Right renal pelvis (tissue), 4 donors: ENCODE measurements at places on chromosomes 2 and 18. TPM values are rescaled to one million over a fixed set of nuclear protein-coding genes. Genes with fewer than 3 reads are reported as not detected.

DNA sequence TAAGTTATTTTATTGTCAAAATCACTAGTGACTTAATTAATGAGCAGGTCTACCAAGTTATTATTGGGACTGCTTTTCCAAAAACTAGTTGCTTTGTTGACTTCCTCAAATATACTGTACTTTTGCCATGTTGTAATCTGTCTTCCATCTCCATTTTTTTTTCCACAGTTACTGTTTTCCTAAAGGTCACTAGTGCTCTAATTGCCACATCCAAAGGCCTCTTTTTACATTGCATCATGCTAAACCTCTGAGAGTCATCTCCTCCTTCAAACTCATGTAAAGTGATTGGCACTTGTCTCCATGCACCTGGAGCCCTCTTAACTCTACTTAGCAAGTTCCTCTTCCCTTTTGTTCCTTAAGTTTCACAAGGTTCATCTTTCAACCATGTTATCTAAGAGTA, 11.8 kb downstream of the PMAIP1 start:
- DNase-seq, result no peak

The ST3GAL5 gene
- 13.1 TPM for polyA plus RNA-seq

DNA sequence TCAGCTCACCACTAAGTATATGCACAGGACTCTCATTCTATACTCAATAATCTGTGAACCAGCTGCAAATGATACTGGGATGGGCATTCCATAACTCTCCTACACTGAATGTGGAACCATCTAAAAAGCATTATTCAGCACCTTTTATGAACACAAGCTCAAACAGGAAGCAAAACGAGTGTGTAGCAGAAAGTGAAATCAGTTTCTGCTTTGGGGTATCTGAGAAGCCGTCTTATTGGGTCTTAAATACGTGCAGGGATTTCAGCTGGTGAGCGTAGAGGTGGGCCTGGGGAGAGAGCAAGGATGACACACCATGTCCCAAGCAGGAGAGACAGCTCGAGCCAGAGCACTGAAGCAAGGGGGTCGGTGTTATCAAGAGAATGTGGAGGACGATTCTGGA, 120.0 kb upstream of the TTN start:
- DNase-seq, result no peak

The KIF5C gene
- polyA plus RNA-seq, result 7.8 TPM

The MFSD2B gene
- 4.1 TPM for polyA plus RNA-seq

DNA sequence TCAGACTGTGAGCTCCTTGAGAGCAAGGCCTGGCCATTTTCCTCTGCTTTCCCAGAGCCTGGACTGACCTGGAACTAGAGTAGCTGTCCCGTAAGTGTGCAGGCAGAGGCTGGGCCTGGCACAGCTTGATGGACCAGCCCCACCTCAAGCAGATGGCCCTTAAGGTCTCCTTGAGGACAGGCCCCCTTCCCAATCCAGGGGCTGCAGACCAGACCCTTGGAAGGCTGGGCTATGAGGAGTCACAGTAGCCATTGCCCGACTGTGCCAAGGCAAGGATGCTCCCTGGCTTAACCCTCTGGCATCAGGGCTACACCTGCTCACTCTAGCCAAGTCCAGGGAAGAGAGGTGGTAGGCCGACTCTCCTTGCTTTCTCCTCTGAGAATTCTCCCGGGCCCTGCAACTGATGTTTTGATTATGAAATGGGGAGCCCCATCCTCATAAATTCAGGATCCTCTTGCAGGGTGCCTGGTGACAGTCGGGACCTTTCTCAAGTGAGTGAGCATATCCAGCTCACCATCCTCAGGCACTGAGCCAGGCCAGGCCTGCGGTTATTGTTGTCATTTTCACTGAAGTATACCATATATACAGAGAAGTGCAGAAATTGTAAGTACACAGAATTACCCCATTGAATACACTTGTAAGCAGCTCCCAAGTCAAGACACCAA, 51.7 kb downstream of the DPYSL5 start:
- DNase-seq, result no peak

GRCh38 chr2:117771969-117772630, 42.4 kb upstream of the DDX18 start:
- peak; percentile 22 for DNase-seq

- DNase-seq, result peak; percentile 1
These were observed 28.4 kb downstream of the FAM228A start for GRCh38 chr2:24203029-24203786.

DNA sequence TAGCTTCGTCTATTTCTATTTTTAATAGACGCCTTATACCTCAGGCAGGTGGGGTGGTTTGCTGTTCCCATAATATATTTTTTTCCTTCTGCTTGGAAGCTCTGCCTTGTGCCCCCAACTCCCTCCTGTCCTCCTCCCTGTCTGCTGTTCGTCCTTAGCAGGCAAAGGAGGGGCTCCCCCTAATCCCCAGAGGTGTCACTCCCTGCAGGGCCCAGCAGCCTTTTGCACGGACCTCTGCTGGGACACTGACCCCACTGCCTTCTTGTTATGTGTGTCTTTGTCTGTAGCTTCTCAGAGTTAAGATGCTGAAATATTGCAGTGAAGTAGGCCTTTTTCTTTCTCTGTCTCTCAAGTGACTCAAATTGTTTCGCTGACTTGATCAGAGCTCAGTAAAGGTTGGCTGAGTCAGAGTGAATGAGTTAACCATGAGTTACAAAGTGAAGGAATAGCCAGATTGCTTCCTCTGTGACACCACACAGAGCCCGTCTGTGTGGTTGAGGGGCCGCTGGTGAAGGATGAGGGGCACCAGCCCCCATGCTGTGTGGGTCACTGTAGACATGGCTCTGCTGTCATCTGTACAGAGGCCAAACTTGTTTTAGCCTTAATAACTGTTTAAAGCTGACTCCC, 47.7 kb downstream of the PRKCE start:
- no peak for DNase-seq

DNA sequence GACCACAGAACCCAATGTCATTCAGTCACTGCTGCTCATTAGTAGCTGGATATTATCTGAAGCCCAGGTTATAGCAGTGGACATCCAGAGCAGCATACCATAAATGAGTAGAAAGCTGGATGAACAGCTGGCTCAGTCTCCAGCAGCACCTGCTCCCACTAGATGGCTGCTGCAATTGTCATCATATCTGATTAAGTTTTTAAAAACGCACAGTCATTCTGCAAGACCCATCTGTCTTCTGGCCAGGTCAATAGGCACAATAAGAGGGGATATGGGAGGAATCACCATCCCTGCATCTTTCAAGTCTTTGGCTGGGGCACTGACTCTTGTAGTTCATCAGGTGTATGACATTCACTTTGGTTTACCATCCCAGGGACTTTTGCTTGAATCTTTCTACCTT, 55.1 kb upstream of the XDH start:
- no peak for DNase-seq

DNA sequence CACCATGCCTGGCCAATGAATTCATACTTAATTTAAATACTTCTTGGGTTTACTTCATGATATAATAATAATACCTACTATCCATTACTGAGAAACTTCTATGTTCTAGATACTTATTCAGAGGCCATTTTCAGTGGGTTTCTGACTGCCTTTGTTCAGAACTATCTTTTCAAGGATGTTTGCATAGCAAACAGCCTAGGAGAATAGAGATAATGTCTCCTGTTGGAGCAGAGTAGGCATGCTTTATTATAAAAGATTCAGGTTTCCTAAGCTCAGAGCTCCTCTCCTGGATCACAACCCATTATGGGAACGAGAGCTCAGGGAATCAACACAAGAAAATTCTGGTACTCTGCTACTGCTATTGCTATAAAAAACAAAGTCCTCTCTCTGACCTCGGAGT, 11.1 kb downstream of the FASTKD1 start:
- DNase-seq, result no peak

The FAM110C gene
- 10.6 TPM for polyA plus RNA-seq

GRCh38 chr2:16181062-16181740, 240.9 kb downstream of the MYCN start:
- DNase-seq, result no peak

DNA sequence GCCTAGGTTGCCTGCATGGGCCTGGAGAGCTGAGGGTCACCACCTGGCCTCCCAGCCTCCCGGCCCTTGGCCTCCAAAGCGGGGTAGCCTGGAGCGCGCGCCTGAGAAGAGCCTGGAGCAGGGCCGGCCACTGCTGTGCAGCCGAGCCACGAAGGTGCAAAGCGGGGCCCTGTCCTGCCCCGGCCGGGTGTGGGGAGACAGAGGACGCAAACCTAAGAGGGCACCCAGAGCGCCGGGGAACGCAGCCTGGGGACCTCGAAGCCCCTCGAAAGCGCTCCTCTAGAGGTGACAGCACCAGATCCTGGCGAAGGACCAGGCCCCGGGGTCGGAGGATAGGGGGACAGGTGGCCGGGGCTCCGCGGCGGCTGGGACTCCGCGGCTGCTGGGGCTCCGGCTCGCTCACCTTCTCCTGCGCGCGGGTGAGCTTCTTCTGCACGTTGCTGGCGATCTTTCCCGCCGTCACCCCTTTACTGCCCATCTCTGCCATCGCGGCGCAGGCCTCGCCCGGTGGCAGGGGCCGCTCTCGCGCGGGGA, 430 bp downstream of the BIN1 start:
- DNase-seq, result no peak

DNA sequence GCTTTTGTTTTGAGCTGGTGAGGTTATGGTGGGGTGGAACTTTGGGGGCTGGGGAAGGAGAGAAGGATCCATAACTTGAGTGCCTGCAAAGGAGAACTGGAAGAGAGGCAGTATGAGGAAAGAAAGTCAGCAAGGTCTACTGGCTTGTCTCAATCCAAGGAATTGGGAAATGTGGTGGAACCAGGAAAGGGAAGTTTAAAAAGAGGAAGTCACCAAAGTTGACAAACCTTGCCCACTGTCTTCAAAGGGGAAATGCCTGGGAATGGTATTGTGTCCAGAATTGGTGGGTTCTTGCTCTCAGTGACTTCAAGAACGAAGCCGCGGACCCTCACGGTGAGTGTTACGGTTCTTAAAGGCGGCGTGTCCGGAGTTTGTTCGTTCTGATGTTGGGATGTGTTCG, 304.1 kb upstream of the FAM98A start:
- no peak for DNase-seq

The TCF23 gene
- 0.79 TPM for polyA plus RNA-seq

The FZD7 gene
- 82.8 TPM for polyA plus RNA-seq

DNA sequence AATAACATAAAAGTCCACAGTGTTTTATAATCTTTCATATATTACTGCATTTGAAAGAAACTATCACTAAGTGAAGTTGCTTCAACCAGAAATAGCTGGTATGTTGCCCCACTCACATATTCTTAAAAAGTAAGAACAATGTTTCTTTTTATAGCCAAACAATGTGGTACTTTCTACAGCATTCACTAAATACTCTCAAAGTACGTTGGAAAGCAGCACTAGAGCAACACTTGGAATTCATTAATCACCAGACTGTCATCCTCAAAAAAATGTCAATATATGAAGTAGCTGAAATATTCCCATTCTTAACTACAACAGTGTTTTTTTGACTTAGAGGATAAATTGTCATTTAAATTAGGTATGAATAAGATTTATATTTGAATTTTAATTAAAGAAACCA, 32.8 kb downstream of the COBLL1 start:
- DNase-seq, result no peak

DNA sequence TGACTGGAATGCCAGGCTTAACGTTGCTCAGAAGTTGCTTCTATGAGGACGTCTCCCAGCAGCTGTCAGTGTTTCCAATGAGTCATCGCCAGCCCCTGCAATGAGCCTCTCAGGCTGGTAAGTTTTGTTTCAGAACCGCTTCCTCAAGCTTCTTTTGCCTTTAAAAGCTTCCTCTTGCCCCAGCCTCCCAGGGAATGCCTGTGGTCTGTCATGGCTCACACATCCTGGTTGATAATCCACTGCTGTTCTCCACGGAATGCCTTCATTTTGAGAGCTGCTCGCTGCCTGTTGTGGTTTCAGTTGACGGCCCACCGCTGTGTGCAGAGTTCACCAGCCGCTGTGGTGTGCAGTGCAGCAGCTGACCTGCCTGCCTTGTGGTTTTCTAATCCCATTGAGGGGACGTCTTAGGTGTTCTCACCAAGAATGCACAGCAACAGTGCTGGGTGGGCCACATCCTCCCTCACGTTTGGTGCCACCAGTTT, 96.4 kb downstream of the RTP5 start:
- peak; percentile 29 for DNase-seq

The ARL4C gene
- polyA plus RNA-seq, result 58.1 TPM

GRCh38 chr2:150548527-150548926, 61.1 kb upstream of the RND3 start:
- DNase-seq, result no peak

- DNase-seq, result no peak
These were observed 50.9 kb downstream of the PKP4 start for GRCh38 chr2:158507679-158508078.

GRCh38 chr2:199997296-199997695, 41.9 kb downstream of the MAIP1 start:
- DNase-seq, result no peak

GRCh38 chr2:70936979-70937811, 1.5 kb downstream of the ATP6V1B1 start:
- no peak for DNase-seq

The HYCC2 gene
- polyA plus RNA-seq, result 12.4 TPM

GRCh38 chr2:43149482-43150107, 76.8 kb downstream of the ZFP36L2 start:
- no peak for DNase-seq

The RUFY4 gene
- 0.59 TPM for polyA plus RNA-seq

GRCh38 chr18:58097121-58097906, 53.3 kb downstream of the NEDD4L start:
- no peak for DNase-seq

The OTOS gene
- polyA plus RNA-seq, result not detected

DNA sequence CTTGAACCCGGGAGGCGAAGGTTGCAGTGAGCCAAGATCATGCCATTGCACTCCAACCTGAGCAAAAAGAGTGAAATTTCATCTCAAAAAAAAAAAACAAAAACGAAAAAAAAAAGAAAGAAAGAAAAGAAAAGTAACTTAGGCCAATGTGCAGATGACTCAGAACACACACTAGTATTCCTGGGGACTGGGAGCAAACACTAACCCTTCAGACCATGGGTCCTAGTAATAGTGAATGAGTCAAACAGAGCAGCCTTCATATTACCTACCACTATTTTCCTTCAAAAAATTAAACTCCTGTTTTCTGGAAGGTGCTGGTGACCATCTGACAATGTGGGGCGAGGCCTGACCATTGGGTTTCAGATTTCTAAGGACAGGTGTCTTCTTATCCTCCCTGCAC, 253.4 kb downstream of the PIEZO2 start:
- no peak for DNase-seq

DNA sequence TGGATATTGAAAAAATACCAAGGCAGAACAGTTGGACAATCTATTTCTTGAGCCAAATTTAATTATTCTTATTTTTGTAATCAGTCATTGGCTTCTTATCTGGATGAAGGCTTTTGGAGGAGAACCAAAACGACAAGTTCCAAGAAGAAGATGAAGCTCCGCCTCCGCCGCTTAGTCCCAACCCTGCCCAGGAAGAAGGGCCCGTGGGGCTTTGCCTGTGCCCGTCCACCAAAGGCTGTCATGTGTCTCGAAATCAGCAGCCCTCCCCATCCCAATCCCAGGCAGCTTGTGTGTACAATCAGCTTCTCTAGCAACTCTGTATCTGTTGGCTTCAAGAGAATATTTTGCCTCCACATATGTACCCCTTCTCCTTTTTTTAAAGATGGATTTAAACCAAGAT, 24.6 kb downstream of the PTRHD1 start:
- no peak for DNase-seq

The NEB gene
- polyA plus RNA-seq, result 10.1 TPM

The CRYGD gene
- not detected for polyA plus RNA-seq

The YIPF4 gene
- 78.4 TPM for polyA plus RNA-seq
